Stimulated activated CD4-positive, alpha-beta T cell treated with anti-CD3 and anti-CD28 coated beads, Interleukin-1b, Interleukin-23, amount 100 ng/mL, for 1 hour (primary cell): ENCODE measurements at places on chromosomes 12 and 14.

DNA sequence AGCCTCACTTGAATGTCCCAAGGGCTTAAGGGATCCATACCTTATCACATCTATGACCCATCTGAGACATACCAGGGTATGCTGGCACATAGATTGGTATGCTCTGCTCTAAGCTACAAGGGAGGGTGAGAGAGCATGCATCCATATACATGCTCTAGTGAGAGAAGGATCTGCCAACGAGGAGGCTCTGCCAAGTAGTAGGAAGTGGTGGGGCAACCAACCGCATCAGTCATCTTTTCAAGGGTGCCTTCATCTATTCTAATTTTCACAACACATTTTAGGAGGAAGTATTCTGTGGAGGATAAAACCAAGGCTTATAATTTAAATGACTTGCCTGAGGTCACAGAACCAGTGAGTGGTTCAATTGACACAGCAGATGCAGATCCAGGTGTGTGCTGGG lies 6.6 kb upstream of the PPM1A start:
- DNase-seq = no peak

GRCh38 chr14:88515499-88516221 lies 39.1 kb downstream of the PTPN21 start:
- no peak for DNase-seq

DNA sequence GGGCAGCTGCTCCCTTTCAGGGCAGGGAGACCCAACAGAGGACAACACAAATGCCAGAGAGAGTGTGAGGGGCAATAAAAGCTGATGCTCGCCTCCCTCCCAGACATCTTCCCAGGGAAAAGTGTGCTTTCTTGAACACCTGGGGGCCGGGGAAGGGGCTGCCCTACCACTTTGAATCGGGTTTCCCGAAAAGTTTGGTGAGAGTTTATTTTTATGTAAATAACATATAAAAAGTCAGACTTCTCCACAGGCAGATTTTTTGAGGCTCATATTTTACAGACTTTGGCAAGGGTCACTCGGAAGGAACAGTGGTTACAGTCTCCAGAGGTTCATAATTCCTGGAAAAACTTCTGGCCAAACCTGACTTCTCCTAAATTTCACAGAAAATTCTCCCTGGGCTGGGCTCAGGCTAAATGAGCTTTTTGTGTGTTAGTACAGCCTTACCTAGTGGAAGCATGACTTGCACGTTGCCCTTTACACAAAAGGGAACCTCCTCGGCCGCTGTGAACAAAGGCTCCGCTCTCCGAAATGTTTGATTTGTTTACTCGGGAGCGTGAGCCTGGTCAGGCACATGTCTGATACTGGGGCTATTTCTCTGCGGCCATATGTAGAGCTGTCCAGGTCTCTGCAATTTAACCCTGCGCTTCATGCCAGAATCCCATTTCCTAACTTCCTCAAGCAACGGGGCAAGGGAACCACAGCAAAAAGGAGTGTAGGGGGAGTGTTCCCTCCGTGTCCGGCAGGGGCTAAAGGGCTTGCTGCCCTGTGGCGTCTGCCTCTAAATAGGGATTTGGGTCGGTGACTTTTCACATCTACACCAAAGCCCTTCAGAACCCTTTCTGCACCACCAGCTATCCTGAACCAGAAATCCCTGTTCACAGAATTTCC lies 3.4 kb downstream of the RTL1 start:
- no peak for DNase-seq

GRCh38 chr14:54129850-54130640 lies 173.4 kb upstream of the BMP4 start:
- DNase-seq = no peak

DNA sequence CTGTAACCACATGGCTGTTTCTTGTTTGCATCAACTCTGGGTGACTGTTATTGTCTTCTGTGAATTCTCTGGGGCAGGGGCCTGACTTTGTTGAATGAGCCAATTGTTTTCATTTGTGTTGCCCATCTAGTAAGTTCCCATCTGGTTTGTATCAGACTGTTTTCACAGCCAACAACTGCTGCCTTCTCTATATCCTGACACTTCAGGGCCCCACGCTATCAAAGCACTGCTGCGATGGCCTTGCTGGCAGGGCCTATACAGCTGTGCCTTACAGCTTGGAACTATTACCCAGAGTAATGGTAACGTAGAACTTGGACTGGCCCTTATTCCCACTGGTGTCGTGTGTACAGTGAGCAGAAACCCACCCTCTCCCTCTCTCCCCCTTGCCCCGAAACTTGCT lies 104.3 kb upstream of the DACT1 start:
- DNase-seq = no peak

- DNase-seq = no peak
Observed at GRCh38 chr14:105465209-105466031, 9.2 kb upstream of the CRIP2 start.

- no peak for DNase-seq
Observed at GRCh38 chr14:70563869-70564268, 29.1 kb upstream of the ADAM20 start.

GRCh38 chr12:117412465-117413188 lies 51.2 kb upstream of the NOS1 start:
- no peak for DNase-seq

- no peak for DNase-seq
Observed at GRCh38 chr12:25266497-25266896, 15.8 kb upstream of the KRAS start.

- no peak for DNase-seq
Observed at GRCh38 chr14:55843718-55844403, 263.9 kb downstream of the KTN1 start.

- DNase-seq = no peak
Observed at GRCh38 chr12:8827551-8828256, 5.3 kb downstream of the A2ML1 start.

DNA sequence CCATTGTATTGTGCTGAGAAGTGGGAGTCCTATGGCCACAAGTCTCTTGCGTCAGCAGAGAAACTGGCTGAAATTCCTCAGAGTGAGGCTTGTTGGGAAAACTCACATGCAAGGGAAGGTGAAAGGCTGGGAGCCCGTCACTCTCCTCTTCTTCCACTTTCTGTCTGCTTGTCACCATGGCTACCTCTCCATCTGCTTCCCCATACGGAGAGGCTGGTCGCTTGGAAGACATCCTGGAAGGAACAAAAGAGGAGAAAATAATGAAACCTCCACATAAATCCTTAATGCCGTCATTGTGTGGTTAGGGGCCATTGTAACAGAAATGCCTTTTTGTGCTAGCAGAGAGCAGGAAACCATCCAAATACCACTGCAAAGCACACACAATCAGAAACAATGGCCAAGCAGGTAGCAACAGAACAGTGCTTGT lies 53.7 kb downstream of the SOX5 start:
- DNase-seq = no peak

- no peak for DNase-seq
Observed at GRCh38 chr14:44109036-44109435, 398.0 kb downstream of the FSCB start.

DNA sequence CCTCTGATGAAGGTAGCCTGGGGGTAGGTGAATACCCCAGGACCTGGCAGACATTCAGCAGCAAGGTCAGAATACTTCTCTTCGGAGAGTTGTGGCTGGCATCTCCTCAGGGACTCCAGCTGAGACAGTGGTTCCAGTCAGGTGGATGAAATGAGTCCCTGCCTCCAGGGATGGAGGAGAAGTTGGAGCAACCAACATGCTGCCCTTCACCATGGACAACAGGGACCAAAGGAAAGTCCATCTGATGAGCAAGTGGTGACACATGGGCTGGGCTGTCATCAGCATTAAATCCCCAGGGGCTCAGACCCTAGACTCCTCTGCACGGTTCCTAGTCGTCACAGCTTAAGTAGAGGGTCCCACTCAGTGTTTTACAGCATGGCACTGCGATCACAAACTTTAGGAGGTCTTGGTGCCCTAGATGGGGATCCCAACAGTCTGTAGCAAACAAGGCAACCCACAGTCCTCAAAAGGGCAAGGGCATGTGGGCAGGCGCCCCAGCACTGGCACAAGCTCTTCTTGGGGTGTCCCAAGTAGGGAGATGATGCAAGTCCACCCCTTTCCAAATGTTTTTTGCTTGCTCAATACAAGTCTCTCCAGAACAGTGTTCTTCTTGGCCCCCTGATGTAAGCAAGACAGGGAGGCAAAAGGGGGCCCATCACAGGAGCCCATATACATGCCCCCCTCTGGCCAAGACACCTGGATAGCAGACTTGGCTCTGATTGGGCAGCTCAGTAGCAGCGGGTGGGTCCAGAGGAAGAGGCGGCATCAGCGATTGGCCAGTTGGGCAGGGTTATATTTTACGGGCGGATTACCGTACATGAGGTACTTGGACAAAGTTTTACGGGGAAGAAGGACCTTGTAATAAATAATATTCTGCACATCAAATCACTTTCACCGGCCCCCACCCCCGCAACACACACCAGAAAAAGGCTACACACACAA lies 10.8 kb upstream of the CDH24 start:
- DNase-seq = no peak

DNA sequence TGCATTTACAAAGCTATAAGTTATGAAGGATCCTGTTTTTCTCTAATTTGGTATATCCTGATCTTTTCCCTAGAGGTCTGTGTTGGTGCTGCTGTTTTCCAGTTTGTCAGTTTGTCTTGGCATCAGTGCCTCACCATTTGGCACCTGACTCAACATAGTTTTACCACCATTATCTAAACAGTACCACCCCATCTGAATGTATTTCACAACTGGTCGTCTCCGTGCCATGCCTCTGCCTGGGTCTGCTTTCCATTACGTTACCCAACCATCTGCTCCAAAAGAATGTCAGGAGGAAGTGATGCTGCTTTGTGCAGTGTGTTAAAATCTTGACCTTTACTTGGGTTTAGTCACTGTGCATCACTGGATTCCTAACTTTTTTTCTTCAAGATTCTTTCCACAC lies 129.3 kb upstream of the RASSF8 start:
- DNase-seq = no peak

GRCh38 chr12:91854725-91855124 lies 290.9 kb downstream of the BTG1 start:
- DNase-seq = no peak

DNA sequence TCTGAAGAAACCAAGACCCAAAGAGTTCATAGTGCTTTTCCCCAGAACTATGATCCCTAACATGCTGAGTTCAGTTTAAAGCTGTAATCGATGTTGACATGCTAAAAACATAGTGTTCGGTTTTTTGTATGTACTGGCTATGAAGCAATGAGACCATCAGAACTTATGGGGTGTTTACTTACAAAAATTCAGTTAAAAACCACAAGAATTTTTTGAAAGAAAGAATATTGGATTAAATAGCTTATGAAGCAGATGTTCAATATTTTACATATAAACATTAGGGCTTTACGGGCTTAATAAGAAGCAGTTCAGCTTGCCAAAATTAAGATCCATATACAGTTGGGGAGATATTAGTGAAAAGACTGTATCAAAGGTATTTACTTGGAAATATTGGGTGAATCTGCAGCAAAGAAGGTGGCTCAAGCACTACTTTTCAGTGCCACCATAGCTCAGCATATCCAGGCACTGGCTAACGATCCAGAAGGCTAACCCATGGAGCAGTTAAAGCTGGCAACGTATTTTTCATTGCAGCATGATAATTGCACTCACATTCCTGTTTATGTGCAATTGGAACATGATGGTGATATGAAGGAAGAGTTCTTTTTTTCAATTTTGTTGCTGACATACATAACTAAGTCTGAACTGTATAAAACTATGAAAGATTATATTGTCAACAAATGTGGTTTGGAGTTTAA lies 125.9 kb downstream of the EFCAB11 start:
- no peak for DNase-seq

- no peak for DNase-seq
Observed at GRCh38 chr12:124397399-124397679, 102.4 kb downstream of the RFLNA start.

- no peak for DNase-seq
Observed at GRCh38 chr12:120706029-120706428, 4.2 kb upstream of the UNC119B start.

DNA sequence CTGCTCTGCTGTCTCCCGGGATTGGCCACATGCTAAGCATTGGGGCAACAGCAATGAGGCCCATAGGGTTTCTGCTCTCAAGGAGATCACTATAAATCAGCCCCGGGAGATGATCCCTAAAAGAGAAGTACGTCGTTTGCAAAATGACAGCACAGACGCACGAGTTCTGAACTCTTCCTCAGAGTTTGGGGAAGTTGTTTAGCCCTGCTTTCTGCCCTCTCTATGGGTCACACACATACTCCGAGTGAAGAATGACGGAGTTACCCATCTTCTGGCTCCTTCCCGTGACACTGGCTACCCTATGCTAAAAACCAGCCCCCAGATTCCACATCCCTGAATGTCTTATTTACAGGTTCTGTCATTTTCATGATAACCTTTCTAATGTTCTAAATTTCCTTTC lies 258.0 kb upstream of the PLEKHG7 start:
- no peak for DNase-seq
